ENCODE measurements at places on chromosomes 11 and 22. TPM values are rescaled to one million over a fixed set of nuclear protein-coding genes. Genes with fewer than 3 reads are reported as not detected.

Gene FAM180B
- 0.15 TPM for total RNA-seq

DNA sequence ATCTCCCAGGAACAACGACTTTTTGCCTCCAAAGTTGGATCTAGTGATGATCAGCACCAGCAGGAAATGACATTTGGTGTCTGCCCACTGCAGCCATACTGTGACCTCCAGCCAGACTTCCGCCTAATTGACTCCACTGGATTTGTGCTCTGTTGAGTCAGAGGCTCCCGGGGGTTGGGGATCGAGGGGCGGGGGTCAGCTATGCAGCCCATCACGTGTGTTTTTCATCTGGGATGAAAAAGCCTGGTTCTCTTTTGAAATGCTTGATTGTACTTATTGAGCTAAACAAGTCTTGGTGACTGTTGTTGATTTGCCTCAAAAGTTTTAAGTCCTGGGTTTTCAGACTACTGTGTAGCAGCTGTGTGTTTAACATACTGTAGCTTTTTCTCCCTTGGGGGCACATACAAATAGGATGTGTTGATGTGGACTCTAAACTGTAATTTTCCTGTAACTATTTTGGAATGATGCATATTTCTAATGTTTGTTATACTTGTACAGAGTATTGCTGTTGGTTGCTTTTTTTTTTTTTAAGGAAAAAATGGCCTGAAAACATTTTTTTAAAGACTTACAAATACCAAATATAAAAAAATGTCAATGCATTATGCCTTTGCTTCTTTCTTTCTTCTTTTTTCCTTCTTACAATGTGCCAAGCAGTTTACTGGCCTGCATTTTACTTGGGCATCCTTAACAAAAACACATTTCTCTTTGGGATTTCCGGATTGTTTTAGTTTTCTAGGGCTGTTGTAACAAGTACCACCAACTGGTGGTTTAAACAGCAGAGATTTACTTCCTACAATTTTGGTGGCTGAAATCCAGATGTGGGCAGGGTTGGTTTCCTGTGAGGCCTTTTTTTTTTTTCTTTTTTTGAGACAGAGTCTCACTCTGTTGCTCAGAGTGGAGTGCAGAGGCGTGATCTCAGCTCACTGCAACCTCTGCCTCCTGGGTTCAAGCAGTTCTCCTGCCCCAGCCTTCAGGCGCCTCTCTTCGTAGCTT lies 46.1 kb upstream of the OR4B1 start:
- no peak overlapping the region for H3K4me3 ChIP-seq
- no peak for DNase-seq
- peaks cover 31% of the 10 kb centered on the region for H3K4me1 ChIP-seq
- H3K27me3 ChIP-seq: no peaks in the 10 kb centered on the region

DNA sequence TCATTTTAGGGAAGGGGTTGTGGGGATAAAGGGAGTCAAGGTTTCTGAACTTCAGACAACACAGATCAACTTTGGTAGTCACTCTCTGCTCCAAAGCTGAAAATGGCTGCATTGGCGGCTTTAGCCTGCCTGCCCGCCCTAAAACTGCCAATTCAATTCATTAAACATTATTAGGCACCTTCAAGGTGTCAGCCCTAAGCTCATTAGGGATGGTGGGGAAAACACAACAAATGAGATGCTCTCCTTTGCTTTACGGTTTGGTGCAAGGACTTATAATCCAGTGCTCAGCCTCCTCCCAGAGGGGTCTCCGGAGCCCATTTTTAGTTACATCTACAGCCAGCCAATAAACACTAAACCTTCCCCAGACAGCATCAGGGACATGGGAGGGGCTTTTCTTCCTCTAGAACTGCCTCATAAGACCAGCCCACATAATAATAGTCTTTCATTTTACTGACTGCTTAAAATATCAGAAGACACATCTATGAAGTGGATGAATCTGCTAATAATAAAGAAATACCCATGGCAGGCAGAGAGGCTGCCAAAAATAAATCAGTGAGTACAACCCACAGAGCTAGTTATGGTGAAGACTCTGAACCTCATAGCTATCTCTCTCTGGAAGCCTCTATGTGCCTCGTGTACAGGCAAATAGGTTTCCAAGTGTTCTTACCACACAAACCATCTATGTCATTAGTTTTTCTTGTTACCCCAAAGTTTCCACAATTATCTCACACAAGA lies 102.8 kb upstream of the NCAM1 start:
- H3K4me3 ChIP-seq: no peak overlapping the region
- peaks cover 12% of the 10 kb centered on the region for H3K27me3 ChIP-seq
- no peaks in the 10 kb centered on the region for H3K36me3 ChIP-seq
- H3K4me1 ChIP-seq: no peaks in the 10 kb centered on the region
- H3K27ac ChIP-seq: no peak overlapping the region

Gene ADM2
- 7.6 TPM for total RNA-seq

Gene TPBGL
- total RNA-seq: 0.38 TPM

- no peak overlapping the region for H3K4me3 ChIP-seq
- peaks cover 2% of the 10 kb centered on the region for H3K27me3 ChIP-seq
- H3K4me1 ChIP-seq: peaks cover 32% of the 10 kb centered on the region
- H3K36me3 ChIP-seq: no peaks in the 10 kb centered on the region
- peak overlapping the region; percentile 52 for H3K27ac ChIP-seq
These were observed 75.8 kb downstream of the GGTLC2 start for GRCh38 chr22:22720201-22720723.

Gene OR4D5
- total RNA-seq: not detected

- H3K27me3 ChIP-seq: peaks cover under 1% of the 10 kb centered on the region
- H3K36me3 ChIP-seq: no peaks in the 10 kb centered on the region
- H3K4me3 ChIP-seq: no peak overlapping the region
- DNase-seq: no peak
These were observed 36.0 kb downstream of the PHLDB1 start for GRCh38 chr11:118643142-118643994.

GRCh38 chr11:125086633-125087296 lies 23.7 kb downstream of the SLC37A2 start:
- no peaks in the 10 kb centered on the region for H3K27me3 ChIP-seq
- H3K27ac ChIP-seq: no peak overlapping the region
- no peaks in the 10 kb centered on the region for H3K4me1 ChIP-seq
- no peaks in the 10 kb centered on the region for H3K36me3 ChIP-seq
- DNase-seq: no peak

GRCh38 chr11:2593393-2593950 lies 106.3 kb downstream of the KCNQ1OT1 start:
- no peak for DNase-seq
- no peaks in the 10 kb centered on the region for H3K36me3 ChIP-seq
- no peaks in the 10 kb centered on the region for H3K4me1 ChIP-seq

Gene ANKK1
- total RNA-seq: not detected

DNA sequence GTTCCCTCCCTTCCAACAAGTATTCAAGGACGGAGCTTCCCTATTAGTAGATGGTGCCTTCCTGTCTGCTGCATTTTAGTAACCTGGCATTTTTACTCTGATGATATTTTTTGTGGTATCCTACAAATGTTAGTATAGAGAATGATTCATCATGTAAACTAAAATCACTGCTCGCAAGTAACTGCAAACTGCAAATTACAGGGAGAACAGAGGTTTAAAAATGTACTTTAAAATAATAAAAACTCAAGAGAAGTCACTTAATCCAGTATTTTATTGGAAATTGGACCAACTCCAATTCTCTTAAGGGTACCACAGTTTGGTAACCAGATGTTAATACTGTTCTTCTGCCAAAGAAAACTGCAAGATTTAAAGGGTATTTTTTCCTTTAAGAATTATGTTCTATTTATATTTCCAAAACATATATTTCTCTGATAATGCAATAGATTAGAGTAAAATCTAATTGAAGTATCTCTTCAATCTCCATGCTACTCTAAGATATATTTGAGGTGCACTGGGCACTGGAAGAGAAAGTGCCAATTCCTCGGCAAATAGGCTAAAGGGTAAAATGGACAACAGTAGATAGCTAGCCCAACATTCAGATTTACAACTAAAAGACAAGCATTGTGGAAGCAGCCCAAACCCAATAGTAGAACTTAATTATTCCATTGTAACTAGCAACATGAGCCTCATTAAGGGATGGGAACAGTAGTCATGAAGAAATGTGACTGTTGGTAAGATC lies 298.0 kb downstream of the TTC28 start:
- no peak overlapping the region for H3K4me3 ChIP-seq
- H3K36me3 ChIP-seq: no peaks in the 10 kb centered on the region
- H3K27me3 ChIP-seq: peaks cover 9% of the 10 kb centered on the region
- H3K4me1 ChIP-seq: peaks cover 19% of the 10 kb centered on the region
- DNase-seq: no peak

- no peak overlapping the region for H3K4me3 ChIP-seq
- H3K36me3 ChIP-seq: peaks cover 8% of the 10 kb centered on the region
- DNase-seq: no peak
- peaks cover 3% of the 10 kb centered on the region for H3K4me1 ChIP-seq
- no peaks in the 10 kb centered on the region for H3K27me3 ChIP-seq
These were observed 21.9 kb downstream of the ZMAT5 start for GRCh38 chr22:29744902-29745301.

DNA sequence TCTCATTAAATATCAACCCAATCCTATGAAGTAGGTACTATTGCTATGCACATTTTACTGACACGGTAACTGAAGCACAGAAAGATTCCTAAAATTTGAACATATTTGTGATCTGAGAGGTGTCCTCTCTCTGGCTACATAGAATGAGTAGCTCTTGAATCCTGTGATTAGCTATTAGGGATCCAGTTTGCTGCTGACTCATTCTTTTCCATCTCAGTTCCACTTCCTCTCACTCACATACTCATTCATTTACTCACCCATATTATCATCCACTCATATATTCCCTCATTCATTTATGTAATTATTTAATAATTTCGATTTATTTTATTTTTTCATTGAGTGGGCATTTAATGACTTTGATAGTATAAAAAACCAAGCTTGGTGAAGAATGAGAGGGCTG lies 42.7 kb downstream of the OR5B17 start:
- H3K36me3 ChIP-seq: no peaks in the 10 kb centered on the region
- no peaks in the 10 kb centered on the region for H3K4me1 ChIP-seq
- H3K27me3 ChIP-seq: no peaks in the 10 kb centered on the region

Gene RASL10A
- 0.38 TPM for total RNA-seq

GRCh38 chr22:27099946-27100722 lies 442.7 kb downstream of the MIAT start:
- no peak overlapping the region for H3K4me3 ChIP-seq
- no peak for DNase-seq
- no peak overlapping the region for H3K27ac ChIP-seq
- H3K36me3 ChIP-seq: no peaks in the 10 kb centered on the region

DNA sequence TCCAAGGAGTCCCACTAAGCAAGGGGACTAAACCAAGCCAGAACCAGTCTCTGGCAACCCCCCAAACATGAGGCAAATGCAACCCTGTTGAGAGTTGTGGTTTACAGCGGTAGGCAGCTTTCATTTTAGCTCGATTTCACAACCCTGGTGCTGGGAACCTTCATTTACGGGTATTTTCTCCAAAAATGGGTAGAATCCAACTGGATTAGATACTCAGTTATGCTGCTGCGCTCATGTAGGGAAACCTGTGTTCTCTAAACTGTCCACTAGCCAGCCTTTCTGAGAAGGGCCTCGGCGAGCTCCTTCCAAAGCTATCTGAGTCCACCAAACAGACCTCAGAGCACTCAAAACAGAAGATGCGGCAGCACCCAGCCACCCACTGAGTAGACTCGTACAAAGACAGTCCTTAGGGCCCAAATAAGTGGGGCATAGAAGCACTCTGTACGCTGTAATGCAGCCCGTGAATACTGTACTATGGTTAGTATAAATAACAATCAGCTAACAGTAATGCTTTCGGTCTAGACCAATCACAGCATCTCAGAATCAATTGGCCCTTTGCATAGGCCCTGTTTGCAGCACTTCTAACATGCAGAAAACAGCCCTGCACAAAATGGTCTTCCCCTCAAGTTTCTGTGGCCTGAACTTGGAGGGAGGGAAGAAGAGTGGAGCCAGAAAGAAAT lies 104.7 kb downstream of the ETS1 start:
- H3K4me1 ChIP-seq: peaks cover 95% of the 10 kb centered on the region
- peaks cover 96% of the 10 kb centered on the region for H3K36me3 ChIP-seq
- H3K27me3 ChIP-seq: no peaks in the 10 kb centered on the region
- DNase-seq: peak; percentile 59
- H3K4me3 ChIP-seq: peak overlapping the region; percentile 67

Gene PLAAT2
- total RNA-seq: not detected

DNA sequence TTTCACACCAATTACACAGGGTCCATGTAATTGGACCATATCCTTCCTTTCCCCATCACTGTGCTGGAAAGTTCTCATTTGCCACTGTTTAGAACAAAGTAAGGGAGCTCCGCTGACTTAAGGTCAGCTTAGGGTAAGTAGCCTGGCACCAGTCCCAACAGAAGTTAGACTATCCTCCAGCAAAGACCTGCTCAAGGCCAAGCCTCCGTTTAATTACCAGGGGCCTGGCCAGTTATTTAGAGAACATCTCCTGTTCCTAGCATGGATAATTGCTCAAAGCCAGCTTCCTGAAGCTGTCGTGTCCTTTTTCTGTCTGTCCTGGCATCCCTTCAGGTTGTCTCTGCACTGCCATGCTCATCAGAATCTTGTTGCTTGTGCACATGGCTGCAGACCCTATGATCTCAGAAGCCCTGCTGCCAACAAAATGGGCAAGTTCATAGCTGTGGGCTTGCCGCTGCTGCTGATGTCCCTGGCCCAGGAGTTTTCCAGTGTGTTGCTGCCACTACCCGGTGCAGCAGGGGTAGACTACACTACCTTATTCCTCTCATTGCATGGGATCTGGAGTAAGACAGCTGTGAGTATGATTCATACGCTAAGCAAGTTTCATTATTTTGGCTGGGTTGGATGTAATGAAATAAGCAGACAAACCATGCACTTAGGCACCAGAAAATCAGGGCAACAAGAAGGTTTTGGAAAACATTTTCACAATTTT lies 8.1 kb downstream of the OR8A1 start:
- no peak for DNase-seq
- H3K4me1 ChIP-seq: no peaks in the 10 kb centered on the region
- peaks cover 2% of the 10 kb centered on the region for H3K27me3 ChIP-seq

Gene H19
- total RNA-seq: not detected

GRCh38 chr22:34427436-34427835 lies 507.2 kb upstream of the LARGE1 start:
- no peak overlapping the region for H3K4me3 ChIP-seq
- no peaks in the 10 kb centered on the region for H3K27me3 ChIP-seq
- DNase-seq: no peak
- no peaks in the 10 kb centered on the region for H3K36me3 ChIP-seq

DNA sequence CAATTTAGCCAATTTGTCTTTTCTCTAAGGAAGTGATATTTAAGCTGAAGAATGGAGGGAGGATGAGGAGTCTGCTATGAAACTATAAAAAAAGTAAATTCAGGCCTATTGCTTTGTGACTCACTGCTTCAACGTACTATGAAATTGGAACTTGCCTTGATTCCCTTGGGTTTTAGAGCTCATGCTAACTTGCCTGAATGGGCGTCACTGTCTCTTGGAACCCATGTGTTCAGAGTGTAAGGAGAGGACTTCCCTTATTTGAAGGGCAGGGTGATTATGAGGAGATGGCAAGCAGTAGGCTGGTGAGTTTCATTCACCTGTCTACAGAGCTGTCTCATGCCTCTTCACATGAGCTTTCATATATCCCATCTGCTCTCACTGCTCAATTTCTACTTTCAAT lies 28.7 kb upstream of the WT1 start:
- no peak overlapping the region for H3K4me3 ChIP-seq
- peaks cover 11% of the 10 kb centered on the region for H3K27me3 ChIP-seq
- no peak overlapping the region for H3K27ac ChIP-seq
